Fibroblast of skin of back (primary cell): ENCODE measurements at places on chromosomes 4 and X.

GRCh38 chr4:183920512-183920911, 15.4 kb downstream of the STOX2 start:
- no peak for DNase-seq

GRCh38 chrX:101759000-101759399, 99.3 kb upstream of the ARMCX2 start:
- DNase-seq = peak; percentile 54

DNA sequence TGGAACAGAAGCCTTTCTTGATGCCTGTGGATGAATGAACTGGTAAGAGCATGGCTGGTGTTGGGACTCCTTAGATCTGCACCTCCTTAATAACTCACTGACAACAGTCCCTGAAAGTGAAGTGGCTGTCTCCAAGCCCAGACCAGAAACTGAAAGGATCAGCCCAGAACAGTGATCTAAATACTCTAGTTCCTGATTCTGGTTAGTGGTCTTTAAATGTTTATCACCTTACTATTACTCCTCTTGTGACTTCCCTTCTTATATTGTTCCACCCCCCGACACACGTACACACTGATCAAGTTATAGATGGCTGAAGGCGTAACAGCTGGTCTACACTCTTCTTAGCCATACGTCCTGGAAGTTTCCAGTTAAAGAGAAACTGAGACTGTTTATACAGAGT, 33.8 kb upstream of the ARMCX2 start:
- no peak for DNase-seq

DNA sequence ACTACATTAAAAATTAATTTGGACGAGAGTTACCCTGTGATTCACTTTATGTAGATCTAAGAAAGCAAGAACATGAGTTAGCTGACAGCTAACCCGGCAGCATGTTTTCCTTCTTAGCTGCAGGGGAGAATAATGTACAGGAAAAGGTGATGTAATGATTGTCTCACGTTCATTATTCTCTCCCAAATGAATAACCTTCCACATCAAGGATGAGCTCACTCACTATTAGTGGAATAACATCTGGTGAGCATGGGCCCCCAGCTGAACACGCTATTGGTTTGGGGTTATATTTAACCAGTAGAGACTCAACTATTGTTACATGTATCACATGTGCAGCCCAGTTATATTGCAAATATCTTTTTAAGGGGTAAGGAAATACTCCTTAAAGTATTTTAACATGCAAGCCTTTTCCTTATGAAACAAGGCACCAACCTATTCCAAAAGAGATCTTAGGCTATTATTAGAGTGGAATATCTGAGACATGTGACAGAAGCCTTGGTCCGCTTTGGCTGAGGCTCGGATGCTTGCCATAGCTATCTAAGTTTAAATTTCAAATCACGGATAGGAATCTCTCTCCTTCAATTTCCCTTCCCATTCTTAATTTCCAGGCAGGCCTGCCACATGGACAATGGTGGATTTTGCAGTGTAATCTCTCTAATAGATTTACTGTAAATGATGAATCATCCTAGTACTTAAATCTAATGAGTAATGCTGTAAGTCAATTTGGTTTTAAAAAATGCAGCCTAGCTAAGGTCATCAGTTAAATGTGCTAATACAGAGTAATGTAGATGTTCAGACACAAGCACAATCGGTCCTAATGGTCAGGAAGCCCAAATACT, 99.0 kb upstream of the OTUD4 start:
- peak; percentile 81 for DNase-seq

DNA sequence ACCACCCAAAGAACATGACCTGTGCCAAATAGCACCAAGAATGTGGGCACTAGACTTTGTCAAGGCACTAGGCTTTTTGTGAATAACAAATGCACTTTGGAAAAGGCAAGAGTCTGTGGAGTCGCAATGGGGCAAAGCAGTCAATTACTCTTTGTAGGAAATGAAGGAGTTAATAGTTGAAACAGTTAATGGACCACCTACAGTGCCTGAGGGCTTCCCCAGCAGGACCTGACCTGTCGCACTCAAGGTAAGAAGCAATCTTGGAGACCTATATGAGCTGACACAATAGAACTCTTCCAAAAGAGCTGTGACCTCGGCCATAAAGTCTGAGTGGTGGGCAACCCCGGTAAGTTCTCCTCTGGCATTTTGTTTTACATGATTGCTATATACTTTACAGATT, 49.2 kb upstream of the CAPN6 start:
- no peak for DNase-seq

- DNase-seq = no peak
Measured at GRCh38 chrX:31117266-31117665, 45.4 kb upstream of the FTHL17 start.

GRCh38 chr4:62126064-62126732, 926.1 kb downstream of the ADGRL3 start:
- DNase-seq = peak; percentile 8

DNA sequence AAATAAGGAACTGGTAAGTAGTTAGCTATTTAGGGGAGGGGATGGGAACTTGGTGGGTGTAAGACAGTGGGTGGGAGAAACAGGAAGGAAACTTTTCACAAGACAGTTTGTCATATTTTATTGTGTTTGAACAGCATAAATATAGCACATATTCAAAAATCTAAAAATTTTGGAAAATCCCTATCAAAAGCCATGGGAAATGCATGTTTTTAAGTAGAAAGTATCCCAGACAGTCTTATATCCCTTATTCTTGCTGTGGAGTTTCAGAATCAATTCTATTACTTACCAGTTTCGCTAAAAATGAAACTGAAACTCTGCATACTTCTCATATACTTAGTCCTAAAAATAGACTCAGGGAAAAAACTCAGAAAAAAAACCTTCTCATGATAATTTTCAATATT, 22.3 kb upstream of the RASGEF1B start:
- DNase-seq = no peak

DNA sequence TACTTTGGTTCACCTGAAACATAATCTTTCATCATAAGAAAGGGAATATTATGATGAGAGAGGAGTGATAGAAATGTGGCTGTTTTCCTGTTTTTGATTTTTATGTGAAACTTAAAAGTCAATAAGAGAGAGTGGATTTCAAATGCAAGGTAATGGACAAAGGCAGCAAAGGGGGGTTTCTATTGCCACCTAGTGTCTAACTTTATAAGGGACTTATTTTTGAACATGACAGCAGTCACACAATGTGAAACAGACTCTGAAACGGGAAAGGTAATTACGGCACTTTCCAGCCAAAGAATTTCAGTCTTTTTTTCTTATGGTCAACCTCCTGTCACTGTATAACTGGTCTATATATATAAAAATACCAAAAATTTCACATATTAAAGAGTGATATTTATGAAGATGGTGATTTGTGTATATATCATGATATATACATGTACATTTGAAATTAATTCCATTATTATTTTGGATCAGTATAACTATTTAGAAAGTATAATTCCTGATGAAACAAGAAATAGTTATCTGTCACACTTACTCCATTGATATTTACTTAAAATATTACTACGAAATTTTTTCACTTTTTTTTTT, 127.1 kb downstream of the FBXO8 start:
- peak; percentile 40 for DNase-seq

- DNase-seq = peak; percentile 2
Measured at GRCh38 chrX:68710870-68711576, 63.6 kb downstream of the STARD8 start.
